Effector memory CD4-positive, alpha-beta T cell (primary cell): ENCODE measurements at places on chromosomes 6 and 20.

- no peak for DNase-seq
Observed at GRCh38 chr20:2244523-2244922, 51.3 kb upstream of the TGM3 start.

DNA sequence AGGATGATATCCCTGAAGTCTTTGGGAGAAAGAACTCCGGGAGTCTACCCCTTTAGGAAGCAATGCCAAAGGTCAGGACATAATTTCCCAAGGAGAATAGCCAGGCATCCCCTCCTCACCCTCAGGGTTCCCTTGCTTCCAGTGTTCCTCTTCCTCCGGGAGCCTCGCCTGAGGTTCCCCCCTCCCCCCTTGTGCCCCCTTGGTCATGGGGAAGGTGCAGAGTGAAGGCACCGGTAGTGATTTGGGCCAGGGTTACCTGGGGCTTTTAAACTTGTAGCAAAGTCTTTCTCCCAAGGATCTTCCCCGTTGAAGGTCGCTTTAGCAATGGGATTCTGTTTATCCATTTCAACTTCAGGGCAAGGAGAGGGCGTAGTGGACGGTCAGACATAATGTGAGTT, 1.2 kb downstream of the ISM1 start:
- no peak for DNase-seq

DNA sequence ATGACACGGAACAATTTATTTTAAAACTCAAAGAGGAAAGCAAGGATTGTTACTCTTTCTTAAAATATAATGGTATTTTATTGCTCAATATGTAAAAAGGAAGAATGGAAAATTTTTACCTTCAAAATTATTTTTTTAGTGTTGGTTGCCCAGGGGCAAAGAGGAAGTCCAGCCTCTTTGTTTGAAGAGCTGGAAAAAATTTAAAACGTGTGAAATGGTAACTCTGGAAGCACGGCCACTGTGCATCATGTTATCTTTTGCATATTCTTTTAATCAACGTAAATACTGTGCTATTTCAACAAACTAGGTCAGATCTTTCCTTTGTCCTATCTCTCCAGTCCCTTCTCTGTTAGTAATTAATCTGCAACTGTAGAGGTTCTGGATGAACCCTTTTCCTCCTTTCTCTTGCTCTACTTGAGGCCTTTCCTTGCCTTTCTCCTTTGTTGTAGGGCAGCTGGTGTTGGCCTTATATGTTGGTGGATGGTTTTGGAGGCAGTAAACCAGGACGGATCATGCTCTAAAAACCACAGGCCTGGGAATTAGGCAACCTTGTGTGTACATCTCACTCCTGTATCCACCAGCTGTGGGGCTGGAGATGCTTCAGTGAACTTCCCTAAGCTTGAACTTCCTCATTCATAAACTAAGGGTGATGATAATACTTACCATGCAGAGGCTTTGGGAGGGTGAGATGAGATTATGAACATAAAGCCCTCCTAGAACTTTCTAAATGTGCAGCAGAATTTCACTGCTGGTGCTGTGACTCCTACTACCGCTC, 143.3 kb downstream of the PRL start:
- DNase-seq: no peak

DNA sequence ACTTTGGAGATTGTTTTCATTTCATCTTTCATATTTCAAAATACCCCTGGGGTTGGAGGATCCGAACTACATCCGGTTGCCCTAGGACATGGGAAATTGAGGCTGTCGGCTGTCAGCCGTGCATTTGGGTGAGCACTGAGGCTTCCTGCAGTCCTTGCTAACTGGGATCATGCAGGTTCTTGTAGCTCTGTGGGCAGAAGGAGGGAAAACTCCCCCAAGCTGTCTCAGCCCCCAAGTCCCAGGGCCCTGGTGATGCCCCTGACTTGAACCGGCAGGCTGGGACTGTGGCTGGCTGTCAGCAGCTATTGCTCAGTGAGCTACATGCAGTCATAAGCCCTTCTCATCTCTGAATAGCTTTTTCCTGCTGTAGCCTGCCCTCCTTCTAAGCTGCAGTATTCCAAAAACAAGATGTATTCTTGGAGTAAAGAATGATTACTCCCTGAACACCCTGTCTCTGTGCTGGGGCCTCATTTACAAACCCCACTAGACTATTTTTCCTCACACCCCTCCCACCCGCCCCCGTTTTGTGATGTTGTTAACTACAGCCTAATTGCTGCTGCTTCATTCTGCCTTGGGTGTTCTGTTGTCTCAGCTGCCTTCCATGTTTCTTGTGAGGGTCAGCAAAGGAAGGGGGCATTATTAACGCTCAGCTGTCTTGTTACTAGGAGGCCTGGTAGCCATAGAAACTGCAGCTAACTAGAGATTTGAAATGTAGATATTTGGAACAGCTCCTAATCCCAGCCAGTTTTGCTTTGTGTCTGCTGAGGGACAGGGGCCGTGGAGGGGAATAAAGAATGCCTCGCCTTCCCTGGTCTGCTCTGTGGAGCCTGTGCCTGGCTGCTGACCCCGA, 18.1 kb downstream of the MTRES1 start:
- DNase-seq: no peak

GRCh38 chr6:155126727-155127439, 131.8 kb downstream of the TIAM2 start:
- DNase-seq: no peak

GRCh38 chr6:34362909-34363680, 29.4 kb downstream of the NUDT3 start:
- DNase-seq: no peak

- no peak for DNase-seq
Observed at GRCh38 chr6:118240878-118241528, 307.1 kb upstream of the PLN start.

DNA sequence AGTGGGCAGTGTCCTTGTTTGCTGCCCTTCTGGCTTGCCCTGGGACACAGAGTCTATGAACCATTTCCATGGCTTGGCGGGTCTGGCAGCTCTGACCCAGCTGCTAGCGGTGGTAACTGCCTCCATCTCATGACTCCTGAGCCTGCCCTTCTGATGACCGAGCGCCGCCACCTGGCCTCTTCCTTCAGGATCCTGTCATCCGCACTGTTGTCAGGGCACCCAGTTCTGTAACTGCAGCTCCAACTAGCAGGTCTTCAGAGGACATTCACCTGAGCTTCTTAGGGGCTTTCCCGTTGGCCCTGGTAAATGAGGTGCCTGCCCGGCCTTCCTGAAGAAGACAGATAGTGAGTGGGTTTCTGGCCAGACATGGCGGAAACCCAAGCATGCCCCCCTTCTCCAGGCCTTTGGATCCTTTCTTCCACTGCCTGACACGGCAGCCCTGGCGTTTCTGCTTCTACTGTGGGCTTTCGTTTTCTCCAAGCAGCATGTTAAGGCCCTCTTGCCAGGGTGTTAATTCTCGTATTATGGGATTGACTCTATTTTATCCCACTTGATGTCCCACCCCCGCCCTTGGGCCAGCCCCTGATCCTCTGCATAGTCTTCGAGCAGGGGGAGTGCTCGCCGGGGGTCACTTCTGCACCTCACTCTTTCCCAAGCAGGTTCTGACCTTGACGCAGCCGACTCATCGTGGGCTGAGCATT, 24.7 kb downstream of the PACSIN1 start:
- DNase-seq: no peak

DNA sequence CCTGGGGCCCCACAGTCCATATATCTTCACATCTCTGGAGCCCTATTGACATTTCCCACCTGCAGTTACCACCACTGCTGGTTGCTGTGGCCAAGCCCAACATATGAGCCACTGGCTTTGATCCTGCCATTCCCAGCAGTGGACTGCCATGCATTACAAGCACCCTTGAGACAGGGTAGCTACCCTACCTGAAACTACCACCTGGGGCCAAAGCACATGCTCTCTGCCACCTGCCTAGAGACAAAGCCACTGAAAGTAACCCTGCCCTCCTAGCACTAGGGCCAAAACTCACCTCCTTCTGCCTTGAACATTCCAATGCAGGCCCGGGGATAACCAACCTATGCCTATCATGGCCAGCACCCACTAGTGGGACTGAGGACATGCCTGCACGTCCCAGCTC, 255.5 kb upstream of the KHDRBS2 start:
- DNase-seq: no peak

GRCh38 chr6:25222006-25222678, 57.0 kb upstream of the CARMIL1 start:
- DNase-seq: no peak

DNA sequence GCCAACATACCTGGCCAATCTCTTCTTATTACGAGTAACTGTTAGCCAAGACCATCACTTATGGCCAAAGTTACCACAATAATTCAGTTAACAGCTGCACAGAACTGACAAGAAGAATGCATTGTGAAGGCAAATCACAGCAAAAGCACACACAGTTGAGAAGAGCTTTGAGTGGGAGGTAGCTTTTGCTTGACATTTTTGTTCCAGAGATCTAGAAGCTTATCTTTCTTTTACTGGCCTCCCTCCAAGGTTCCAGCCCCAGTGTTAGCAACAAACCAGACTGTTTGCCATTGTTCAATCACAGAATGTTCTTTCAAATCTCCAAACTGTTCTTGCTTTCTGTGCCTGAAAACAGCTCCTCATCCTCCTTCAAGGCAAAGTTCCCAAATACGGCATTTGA, 35.9 kb upstream of the IRAK1BP1 start:
- no peak for DNase-seq

- DNase-seq: no peak
Observed at GRCh38 chr6:25218346-25218745, 60.8 kb upstream of the CARMIL1 start.

- DNase-seq: no peak
Observed at GRCh38 chr6:56361812-56362211, 114.4 kb upstream of the COL21A1 start.

DNA sequence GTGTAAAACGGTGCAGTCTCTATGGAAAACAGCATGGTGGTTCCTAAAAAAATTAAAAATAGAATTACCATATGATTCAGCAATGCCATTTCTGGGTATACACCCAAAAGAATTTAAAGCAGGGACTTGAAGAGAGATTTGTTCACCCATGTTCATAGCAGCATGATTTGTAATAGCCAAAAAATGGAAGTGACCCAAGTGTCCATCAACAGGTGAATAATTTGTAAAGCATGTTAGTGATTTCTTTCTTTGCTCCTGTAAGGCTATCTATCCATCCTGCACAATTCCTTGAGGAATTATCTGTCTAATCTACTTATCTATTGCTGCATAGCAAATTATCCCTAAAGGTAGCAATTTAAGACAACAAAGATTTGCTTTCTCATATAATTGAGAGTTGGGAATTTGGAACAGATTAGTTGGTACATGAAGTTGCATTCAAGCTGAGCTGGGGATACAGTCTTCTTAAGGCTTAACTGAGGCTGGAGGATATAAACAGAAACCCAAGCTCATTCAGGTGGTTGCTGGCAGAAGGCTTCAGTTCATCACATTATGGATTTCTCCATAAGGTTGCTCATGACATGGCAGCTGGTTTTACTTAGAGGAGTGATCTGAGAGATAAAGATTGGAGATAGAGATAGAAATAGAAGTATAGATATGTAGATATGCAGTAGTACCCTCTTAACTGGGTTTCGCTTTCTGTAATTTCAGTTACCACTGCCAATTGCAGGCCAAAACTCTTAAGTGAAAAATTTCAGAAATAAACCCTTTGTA, 62.0 kb downstream of the IL22RA2 start:
- DNase-seq: no peak

DNA sequence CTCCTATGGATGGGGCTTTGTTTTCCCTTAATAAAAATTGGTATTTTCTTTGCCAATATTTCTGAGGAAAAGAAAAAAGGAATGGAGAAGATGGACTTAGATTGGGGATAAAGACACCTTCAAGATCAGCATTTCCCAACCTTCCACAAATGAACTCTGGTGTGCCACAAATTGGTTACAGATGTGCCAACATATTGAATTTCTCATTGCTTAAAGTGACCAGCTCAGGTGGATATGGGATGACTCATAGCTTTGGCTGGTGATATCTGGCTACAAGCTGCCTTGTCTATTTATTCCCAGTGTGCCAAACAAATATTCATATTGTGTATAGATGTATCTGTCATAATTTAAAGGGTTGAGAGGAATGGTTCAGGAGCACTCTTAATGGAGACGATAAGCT, 32.5 kb downstream of the THEMIS start:
- DNase-seq: no peak

GRCh38 chr6:31268836-31269235, 3.1 kb downstream of the HLA-C start:
- DNase-seq: no peak

DNA sequence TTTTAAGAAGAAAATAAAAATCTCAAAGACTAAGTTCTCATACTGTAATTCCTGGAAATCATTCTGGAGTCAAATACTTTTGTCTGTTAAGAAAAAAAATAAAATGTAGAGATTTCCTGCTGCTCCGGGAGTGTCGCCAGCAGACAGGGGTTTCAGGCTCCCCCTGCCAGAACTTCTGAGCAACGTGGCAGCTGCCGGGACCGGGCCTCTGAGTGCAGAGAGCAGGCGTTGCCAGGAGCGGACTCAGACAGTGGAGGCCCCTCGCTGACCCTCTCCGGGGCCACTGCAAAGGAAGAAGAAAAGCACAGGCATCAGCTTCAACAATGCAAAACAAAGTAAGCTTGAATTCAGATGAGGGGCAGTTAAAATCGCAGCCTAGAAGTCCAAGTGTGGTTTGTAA, 95.5 kb downstream of the THBS2 start:
- DNase-seq: no peak

- DNase-seq: no peak
Observed at GRCh38 chr20:53763707-53764414, 170.2 kb upstream of the ZNF217 start.

GRCh38 chr6:100664274-100665040, 199.7 kb upstream of the SIM1 start:
- DNase-seq: no peak

GRCh38 chr6:130138909-130139242, 83.9 kb downstream of the SAMD3 start:
- DNase-seq: no peak

DNA sequence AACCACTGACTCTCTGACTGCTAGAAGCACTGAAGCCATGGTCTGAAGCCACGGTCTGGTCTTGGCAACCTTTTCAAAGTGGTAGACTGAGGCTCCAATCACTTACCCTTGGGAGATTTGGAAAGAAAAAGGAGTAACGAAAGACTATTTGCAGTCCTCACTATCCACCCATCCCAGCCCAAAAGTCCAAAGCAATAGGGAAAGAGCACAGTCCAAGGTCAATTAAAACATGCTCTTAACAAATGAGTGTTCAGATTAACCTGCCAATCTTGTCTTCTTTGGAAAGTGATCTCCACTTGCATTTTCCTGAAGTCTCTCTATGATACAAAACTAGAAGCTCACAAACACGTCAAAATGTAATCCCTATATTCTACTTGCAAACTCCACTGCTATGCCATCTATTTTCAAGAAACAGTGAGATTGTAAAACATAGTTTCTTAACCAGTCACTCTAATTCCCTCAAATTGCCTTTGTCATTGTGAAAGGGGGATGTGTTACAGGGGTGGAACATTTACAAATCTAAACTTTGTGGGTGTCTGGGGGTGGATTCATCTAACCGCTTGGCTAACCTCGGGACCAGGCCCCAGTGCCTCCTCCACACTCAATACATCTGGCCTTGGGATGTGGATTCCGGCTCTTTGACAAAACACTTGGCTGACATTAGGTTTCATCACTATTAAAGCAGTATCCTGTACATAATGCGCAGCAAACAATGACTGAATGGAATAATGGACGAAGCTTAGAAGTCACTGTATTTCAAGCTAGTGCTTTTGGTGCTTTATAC, 56.4 kb downstream of the B4GALT5 start:
- DNase-seq: no peak
